Activated naive CD8-positive, alpha-beta T cell treated with anti-CD3 and anti-CD28 coated beads for 36 hours (primary cell): ENCODE measurements at places on chromosomes 1 and 21.
A peak's percentile ranks its signal among the peaks of the same experiment; 100 is the strongest.

GRCh38 chr1:18237371-18237770, 129.8 kb downstream of the IGSF21 start:
- DNase-seq = no peak

DNA sequence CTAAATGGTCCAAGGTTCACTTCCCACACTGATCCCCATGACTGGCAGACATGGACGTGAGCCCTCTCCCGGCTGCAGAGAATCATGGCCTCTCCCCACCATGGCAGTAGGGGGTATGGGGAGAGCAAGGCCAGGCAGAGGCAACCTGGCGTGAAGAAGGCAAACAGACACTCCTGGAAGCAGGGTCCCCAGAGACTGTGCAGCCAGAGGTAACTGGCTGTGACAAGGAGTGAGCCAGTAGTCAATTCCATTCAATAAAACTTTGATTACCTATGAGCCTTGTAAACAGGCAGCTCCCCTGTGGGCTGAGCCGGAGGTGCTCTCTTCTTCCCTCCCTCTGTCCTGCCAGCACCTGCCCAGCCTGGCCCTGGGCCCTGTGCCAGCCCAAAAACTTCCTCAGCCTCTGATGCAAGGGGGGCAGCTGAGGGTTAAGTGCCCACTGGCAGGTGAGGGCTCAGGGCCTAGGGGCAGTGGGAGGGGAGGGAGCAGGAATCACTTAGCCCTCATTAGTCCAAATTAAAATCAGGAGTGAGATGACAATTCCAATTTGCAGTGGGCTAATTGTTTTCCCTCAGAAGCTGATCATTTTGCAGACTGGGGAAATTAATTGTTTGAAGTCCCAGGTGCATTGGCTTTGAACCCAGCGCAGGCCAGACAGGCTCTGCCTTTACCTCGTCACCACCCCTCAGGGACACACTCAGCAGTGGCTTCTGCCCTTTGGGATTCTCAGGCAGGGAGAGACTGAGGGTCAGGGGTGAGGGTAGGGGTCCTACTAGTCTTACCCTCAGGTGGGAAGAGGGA, 35.6 kb downstream of the LRRN2 start:
- DNase-seq = no peak

GRCh38 chr1:198679535-198680173, 40.8 kb downstream of the PTPRC start:
- DNase-seq = no peak

GRCh38 chr1:111955755-111956154, 33.7 kb downstream of the KCND3 start:
- no peak for DNase-seq

DNA sequence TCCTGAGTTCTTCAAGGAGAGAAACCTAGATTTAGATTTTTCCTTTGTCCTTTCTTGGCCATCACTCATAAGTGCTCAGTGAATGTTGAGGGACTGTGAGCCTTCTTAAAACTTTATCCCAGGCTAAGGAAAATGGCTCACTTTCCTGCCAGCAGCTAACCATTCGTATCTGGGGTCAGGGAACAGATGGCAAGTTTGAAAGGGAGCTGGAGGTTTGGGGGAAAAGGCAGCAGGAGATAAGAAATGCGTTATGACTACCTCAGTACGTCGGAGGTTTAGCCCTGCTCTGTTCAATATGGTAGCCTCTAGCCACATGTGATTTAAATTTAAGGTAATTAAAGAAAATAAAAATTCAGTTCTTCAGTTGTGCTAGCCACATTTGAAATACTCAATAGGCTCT, 13.3 kb downstream of the RRP15 start:
- DNase-seq = no peak

- DNase-seq = no peak
These were observed 24.2 kb upstream of the SYDE2 start for GRCh38 chr1:85224734-85225623.

DNA sequence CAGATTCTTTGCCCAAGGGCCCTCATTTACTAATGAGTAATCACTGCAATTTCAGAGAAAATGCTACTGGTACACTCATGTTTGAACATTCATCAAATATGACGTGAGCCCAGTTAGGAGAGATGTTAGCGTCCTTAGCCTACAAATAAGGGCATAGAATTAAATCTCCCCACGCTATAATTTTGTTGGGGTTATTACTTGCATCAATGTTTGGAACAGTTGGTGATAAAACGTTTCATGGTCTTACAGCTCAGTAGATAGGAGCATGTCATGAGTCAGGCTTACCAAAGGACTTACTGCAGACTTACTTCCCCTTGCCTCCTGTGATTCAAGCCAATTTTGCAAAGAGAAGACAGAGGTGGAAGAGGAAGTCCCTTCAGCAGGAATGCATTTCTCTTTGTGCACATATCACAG, 304.0 kb downstream of the KIF26B start:
- no peak for DNase-seq

GRCh38 chr21:43653626-43654025, 5.7 kb downstream of the HSF2BP start:
- DNase-seq = no peak

GRCh38 chr1:31815752-31816500, at the start of gene SPOCD1:
Gene SPOCD1 (minus strand): TSS chr1:31816022. CDS start chr1:31815333, 689 bp downstream.
- peak; percentile 83 for DNase-seq

GRCh38 chr1:11150326-11150725, 38.8 kb upstream of the ANGPTL7 start:
- no peak for DNase-seq

GRCh38 chr1:93471284-93471683, 23.4 kb downstream of the FNBP1L start:
- no peak for DNase-seq

GRCh38 chr1:175287849-175288248, 95.3 kb upstream of the KIAA0040 start:
- DNase-seq = no peak

- DNase-seq = no peak
These were observed 342 bp downstream of the GSTM5 start for GRCh38 chr1:109712321-109712864.
